NCI-H524 (cell line): ENCODE measurements at places on chromosomes 7 and 10.

DNA sequence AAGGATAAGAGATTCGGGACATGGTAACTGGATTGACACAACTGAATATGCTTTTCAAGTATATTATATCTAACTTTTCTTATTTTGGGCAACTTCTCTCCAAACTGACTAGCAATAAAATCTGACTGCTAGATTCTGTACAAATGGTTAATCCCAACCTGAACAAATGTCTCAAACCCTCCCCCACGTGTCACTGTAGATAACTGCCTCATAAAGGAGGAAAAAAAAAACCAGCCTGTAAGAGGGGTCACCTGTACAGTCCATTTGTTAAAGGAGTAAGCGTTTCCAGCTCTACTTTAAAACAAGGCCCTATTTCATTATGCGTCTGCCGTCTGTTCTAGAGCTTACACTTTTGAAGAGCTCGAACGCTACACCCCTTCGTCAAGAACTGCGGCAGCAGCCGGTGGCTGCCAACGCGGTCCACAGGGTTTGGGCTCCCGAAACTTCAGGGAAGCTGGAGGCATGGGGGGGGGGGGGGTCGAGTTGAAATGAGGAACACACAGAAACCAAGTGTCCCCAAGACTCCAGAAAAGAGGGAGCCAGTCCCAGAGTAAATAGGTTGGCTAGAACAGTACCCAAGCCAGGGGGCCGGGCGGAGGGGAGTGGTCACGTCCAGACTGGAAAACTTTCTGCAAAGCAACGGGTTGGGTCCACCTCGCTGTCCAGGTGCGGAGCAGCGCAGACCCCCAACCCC, 492 bp downstream of the COG5 start:
- peak; percentile 44 for DNase-seq

- DNase-seq = no peak
Measured at GRCh38 chr7:70940597-70940996, 191.3 kb upstream of the GALNT17 start.

GRCh38 chr7:7251742-7252141, 69.4 kb downstream of the C1GALT1 start:
- no peak for DNase-seq

GRCh38 chr7:135731-136645, 56.4 kb upstream of the FAM20C start:
- DNase-seq = no peak

DNA sequence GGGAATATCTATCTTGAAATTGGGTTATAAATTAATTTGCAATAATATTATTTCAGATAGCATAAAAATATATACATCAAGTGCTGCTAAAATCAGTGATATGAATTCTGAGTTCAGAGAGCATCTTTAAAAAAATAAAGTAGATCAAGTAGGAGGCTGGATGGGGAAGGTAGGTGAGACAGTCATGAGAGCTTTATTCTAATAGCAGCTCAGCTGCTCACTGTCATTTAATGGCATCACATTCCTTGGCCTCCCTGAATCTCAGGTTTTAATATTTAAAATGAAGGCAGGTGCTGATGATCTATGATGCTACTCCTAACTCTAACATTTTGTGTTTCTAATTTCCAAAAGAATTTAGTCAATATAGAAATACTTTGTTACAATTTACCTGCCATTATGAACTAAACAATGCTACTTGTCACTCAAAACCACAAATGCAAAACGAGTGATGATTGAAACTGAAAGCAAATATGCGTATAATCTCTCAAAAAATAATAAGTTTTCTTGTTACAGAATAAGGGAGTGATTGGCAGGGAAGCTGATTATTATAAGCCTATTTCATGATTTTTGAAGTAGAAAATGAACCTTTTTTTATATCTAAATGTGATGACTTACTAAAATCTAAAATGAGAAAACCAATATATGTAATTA, 147.6 kb upstream of the CSTF2T start:
- DNase-seq = no peak
